Stimulated activated CD8-positive, alpha-beta memory T cell treated with anti-CD3 and anti-CD28 coated beads, Interleukin-4, amount 100 ng/mL, for 1 hour (primary cell): ENCODE measurements at places on chromosomes 7 and 10.

- no peak for DNase-seq
Measured at GRCh38 chr7:33671531-33672262, 233.6 kb upstream of the BMPER start.

DNA sequence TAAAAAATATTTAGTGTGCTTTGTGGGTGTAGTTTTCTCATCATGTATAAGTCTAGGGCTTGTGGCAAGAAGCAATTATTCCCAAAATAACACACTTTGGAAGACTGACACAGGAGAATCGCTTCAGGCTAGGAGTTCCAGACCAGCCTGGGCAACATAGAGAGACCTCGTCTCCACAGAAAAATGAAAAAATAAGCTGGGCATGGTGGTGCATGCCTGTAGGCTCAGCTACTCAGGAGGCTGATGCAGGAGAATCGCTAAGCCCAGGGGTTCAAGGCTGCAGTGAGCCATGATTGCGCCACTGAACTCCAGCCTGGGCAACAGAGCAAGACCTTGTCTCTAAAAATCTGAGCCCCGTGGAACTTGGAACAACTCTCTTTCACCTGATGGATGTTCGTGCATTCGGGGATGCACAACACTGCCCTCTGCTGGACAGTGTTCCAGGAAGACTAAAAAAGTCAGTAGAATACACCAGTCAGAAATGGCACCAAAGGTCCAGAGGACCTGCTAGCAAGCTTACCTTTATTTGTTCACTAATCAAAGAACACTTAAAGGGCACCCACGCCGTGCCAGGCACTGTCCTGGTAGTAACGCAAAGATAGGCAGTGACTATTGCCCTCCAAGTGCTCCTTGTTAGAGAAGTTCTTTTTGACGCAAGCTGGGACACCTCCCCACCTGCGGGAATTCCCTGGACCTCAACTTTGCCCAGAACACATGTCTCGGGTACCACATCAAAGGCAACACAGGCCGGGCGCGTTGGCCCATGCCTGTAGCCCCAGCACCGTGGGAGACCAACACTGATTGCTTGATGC lies 81.9 kb upstream of the CALN1 start:
- DNase-seq, result peak; percentile 10

GRCh38 chr10:11073410-11073809 lies 55.7 kb downstream of the CELF2 start:
- DNase-seq, result no peak

DNA sequence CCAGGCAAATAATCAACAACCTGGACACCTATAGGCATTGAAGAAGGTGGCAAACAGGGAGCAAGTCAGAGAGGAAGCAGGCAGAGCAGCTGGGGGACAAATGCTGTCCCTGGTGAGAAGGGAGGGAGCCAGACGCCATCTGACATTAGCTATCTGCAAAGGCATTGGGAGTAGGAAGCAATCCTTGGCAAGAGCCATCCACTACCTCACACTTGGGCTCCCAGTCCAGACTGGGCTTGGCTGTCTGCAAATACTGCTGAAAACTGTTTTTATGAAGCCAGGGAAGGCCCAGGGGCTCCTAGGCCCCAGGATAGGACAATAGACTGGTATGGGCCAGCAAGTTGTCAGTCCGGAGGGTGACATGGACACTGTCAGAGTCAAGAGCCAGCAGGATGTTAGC lies 132.5 kb downstream of the SORBS1 start:
- DNase-seq, result no peak

GRCh38 chr10:92547676-92548075 lies 26.2 kb downstream of the IDE start:
- DNase-seq, result no peak

- no peak for DNase-seq
Measured at GRCh38 chr7:88985295-88985694, 189.8 kb upstream of the TEX47 start.
